ENCODE measurements at places on chromosomes 12 and 14.
A peak's percentile ranks its signal among the peaks of the same experiment; 100 is the strongest.

GRCh38 chr12:40194846-40195245, 30.0 kb upstream of the LRRK2 start:
- no peak for DNase-seq

DNA sequence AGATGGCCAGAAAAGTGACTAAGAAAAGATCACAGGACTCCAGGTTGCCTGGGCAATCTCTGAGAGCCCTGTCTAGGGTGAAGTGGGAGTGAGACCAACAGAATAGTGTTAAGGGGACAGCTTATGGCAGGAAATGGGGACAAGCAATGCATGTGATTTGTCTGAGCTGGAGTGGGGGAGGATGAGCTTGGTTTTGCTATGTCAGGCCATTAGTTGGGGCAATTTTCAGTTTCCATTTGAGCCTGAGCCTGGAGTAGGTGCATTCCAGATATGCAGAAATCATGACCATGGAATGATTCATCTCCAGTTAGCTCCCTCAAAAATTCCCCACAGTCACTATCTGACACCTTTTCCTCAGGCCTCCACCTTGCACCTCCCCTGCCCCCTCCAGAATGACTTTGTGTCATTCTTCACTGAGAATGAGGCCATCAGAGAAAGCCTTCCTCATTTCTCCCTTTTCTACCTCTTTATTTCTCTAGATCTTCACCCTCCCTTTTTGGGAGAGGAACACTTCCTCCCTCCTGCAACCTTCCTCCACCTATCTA, 150.9 kb upstream of the PLEKHG7 start:
- peak; percentile 49 for DNase-seq

DNA sequence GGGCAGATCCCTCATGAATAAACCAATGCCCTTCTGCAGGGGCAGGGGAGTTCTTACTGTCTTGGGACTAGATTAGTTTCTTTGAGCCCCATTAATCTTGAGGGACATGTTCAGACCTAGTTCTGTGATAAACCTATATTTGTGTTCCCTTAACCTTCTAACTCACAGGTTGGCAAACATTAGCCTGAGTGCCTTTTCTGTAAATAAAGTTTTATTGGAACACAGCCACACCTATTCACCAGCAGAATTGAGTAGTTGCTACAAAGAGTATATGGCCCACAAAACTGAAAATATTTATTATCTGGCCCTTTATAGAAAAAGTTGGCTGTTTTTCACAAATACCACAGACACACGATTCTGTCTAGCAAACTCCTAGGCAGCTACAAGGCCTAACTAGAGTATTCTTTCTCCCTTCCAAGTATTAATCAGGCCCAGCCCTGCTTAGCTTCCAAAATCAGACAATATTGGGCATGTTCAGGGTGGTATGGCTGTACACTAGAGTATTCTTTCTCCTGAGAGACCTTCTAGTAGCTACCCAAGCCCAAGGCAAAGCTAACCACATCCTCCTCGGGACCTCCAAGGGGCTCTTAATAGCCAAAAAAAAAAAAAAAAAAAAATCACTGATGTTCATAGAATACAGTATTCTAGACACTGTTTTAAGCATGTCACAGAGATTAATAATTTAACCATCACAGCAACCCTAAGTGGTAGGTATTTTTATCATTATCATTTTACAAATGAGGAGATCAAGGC, 199.3 kb upstream of the PWP1 start:
- DNase-seq, result no peak

DNA sequence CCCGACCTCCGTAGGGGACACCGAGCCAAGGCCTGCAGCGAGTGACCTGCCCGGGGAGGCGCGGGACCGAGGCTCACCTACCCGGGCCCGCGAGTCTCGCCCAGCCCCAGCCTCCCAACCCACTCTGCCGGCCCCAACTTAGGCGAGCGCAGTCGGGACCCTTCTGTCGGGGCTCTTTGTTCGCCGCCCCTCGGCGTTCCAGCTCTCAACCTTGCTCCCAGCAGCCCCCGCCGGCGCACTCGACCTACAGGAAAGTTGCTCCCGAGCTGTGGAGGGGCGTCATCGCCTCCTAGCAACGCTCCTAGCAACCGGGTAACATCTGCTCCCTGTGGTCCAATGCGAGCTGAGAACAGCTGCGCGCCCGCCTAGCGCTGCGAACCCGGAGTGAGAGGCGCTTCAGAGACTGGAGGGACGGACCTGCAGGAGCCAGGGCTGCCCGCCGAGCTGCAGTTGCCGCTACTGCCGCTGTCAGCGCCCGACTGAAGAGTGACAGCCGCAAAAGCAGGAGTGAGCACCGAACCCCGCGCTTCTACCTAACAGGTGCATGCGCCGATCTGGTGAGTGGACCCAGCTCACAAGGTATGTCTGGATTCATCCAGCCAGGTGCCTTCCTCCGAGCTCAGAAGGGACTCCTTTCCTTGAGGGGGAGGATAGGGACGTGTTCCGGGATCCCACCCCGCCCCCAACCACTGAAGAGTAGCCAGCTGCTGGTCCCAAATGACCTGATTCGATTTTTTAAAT, 355.0 kb downstream of the SNAPC1 start:
- DNase-seq, result peak; percentile 47

DNA sequence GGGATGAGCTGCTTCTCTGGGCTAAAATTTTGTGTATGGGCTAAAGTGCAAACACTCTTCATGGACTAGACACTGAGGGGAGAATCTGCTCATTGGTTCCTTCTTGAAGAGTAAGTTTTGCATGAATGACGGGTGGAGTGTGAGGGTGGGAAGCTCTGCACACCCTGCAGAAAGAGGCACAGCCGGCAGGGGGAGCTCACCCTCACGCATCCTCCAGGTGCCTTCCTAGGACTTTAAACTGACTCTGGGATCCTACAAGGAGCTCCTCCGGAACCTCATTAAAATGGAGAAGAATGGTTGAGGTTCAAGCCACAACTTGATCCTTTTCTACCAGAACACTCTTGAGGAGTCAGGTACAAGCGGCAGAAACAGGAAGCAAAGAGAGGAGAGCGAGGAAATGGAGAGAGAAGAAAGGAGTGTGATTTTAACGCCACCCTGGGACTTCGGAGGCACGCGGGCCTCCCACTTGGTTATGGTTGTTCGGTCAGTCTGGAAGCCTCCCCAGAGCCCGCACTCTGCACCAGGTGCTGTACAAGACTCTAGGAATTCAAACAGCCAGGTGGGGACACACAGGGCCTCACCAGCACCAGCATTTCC, 87.5 kb downstream of the SETD3 start:
- no peak for DNase-seq

DNA sequence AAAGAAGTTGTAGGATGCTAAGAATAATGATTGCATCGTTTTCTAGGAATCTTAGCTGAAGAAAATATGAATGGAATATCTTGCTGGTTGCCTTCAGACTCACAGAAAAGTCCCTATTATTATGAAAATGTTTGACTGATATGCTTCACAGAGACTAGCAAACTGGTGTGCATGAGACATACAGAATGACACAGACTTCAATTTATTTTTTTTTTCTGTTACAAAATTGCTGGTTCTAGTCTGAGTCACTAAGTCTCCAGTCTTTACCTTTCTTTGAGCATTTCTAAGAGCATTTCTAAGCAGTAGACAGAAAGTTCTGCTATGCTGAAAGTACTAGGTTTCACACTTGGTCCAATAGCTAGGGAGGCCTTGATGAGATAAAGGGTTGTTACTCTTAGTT, 377.6 kb upstream of the ATP2B1 start:
- DNase-seq, result no peak
